Kidney capillary endothelial cell (primary cell): ENCODE measurements at places on chromosomes 7 and 10.

- no peak for DNase-seq
Measured at GRCh38 chr10:60731134-60731885, 47.0 kb upstream of the CDK1 start.

- DNase-seq = no peak
Measured at GRCh38 chr10:6207658-6208057, 4.9 kb downstream of the PFKFB3 start.

DNA sequence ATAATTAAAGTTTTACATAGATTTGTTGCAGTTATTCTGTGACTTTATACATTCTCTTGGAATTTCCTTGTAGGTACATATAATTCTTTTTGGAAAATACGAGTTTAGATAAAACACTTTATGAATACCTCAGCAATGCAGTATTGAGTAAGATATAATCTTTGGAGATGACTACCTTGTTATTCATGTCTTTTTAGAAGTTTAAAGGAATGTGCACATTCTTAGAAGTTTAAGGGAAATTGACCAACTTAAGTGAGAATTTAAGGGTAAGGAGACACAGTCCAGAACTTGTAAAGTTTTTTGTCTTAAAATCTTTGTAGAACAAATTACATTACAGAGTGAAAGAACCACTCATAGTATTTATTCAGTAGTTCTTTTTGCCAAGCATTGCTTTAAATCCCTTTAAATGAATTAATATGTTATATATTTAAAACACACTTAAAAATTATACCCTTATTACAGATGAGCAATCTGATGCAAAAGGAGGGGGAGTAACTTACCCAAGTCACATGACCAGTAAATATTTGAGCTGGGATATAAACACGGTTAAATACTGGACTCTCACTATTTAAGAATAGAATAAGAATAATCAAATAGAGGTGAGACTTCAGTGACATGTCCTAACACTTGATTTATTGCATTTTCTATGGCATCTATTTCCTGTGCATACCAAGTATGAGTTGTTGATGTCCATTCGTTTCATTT lies 139.5 kb upstream of the FERD3L start:
- DNase-seq = no peak

DNA sequence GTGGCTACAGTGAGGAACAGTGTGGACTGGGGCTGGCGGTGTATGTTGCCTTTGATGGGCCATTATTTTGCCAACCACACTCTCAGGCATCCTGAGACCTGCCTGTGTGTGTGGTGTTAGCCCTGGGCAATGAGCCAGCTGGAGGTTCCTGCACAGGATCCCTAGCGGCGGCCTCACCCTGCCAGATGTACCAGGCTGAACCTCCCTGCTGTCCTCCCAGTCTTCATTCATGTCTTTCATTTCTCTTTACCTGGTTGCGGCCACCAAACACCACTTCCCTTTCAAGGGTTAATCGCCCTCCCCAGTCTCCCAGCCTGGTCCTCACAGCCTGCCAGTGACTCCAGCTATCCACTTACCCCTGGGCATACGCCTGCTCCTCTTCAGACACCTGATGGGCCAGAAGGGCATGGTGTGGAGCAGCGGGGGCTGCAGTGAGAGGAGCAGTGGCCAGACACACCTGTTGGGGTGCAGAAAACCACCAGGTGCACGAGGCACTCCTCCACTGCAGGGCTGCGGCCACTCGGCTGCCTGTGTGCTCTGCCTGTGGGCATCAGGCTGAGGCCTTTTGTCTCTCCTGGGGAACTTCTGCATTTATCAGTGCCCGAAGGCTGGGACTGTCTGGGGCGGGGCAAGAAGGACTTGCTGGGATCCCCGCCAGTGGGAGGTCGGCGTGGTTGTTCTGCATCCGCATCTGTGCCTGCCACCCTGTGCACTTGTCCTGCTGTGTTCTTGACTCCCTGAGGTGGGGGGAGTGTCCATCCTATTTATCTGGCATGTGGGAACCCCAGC lies 111.6 kb downstream of the ARHGAP22 start:
- DNase-seq = no peak

- no peak for DNase-seq
Measured at GRCh38 chr10:3791974-3792633, 7.1 kb upstream of the KLF6 start.

- no peak for DNase-seq
Measured at GRCh38 chr7:77771901-77772300, 26.3 kb downstream of the TMEM60 start.

GRCh38 chr7:158991824-158992621 lies 135.7 kb downstream of the DYNC2I1 start:
- DNase-seq = no peak

DNA sequence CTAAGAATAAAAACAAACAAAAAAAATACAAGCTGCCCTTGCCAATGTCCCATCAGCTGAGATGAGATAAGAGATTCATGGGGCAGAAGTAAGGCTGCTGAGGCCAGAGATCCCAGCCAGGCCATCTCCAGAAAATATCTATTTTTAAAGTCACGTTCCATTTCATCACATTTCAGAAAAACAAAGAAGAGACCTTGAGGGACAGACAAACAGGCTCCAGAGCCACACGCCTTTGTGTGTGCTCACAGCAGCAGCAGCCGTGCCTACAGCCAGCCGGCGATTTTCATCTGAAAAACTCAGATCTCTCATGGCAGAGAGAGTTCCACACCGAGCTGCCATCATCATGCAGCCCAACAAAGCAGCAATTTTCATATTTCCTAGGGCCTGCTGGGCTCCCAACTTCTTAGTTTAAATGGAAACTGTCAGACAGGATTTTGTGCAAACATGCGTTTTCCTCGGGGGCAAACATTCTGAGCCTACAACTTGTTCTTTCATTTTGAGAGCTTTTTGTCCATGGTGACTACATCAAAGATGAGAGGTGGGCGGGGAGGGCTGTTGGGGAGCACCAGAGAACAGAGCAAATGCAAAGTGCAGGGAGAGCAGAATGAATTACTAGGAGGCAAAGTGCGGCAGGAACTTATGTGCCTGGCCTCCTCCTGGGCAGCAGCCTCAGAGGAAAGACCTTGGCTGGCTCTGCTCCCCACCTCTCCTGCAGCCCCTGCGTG lies 38.8 kb downstream of the DLG5 start:
- DNase-seq = no peak

DNA sequence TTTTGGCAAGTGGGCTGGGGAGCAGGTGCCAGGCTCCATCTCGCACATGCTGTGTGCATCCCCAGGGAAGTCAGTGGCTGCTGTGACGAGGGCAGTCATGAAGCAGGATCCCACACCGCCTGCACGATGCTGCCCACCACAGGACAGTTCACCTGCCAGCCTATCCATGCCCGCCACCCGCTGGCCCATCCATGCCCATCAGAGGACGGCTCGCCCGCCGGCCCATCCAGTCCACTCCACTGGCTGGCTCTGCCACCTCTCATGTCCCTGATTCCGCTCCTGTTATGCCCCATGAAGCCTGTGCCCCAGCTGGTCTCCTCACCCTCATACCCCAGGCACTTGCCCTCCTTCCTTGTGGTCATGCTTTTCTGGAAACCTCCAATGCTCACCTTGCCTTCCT lies 18.2 kb upstream of the INMT start:
- DNase-seq = no peak

GRCh38 chr10:79927111-79927828 lies 21.6 kb downstream of the SFTPD start:
- no peak for DNase-seq

DNA sequence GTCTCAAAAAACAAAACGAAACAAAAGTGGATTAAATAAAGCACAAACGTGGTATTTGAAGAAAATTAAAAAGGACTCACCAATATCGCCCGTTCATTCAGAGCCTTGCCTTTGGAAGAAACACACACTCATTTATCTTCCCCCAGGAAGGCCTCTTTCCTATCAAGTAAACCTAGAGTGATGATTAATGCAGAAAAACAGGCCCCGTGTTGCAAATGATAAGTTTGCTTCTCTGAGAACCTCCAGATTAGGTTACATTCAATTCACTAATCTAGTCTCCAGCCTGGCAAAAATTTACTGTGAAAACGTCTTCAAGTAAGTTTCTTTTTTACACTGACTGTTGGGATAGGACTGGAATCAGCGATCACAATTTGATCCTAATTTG lies 78.0 kb upstream of the C1GALT1 start:
- DNase-seq = no peak

- DNase-seq = no peak
Measured at GRCh38 chr7:135697276-135698049, 30.5 kb downstream of the SLC13A4 start.

GRCh38 chr10:128633864-128634540 lies 507.8 kb upstream of the MKI67 start:
- no peak for DNase-seq

GRCh38 chr7:37201003-37201875 lies 247.4 kb downstream of the ELMO1 start:
- peak; percentile 65 for DNase-seq

GRCh38 chr7:72053292-72053691 lies 358.8 kb downstream of the CALN1 start:
- no peak for DNase-seq
